Germinal center (tissue), 1 donor: ENCODE measurements at places on chromosomes 7 and 10.
A peak's percentile ranks its signal among the peaks of the same experiment; 100 is the strongest.

- no peak for DNase-seq
These were observed 157.1 kb upstream of the CHST15 start for GRCh38 chr10:124250506-124250905.

- no peak for DNase-seq
These were observed 21.8 kb downstream of the AKR1E2 start for GRCh38 chr10:4847561-4848355.

- no peak for DNase-seq
These were observed 68.4 kb downstream of the CDHR3 start for GRCh38 chr7:106031300-106032035.

- DNase-seq: no peak
These were observed 31.8 kb downstream of the WNT16 start for GRCh38 chr7:121360564-121360963.

- no peak for DNase-seq
These were observed 8.3 kb downstream of the COBL start for GRCh38 chr7:51308265-51308664.

DNA sequence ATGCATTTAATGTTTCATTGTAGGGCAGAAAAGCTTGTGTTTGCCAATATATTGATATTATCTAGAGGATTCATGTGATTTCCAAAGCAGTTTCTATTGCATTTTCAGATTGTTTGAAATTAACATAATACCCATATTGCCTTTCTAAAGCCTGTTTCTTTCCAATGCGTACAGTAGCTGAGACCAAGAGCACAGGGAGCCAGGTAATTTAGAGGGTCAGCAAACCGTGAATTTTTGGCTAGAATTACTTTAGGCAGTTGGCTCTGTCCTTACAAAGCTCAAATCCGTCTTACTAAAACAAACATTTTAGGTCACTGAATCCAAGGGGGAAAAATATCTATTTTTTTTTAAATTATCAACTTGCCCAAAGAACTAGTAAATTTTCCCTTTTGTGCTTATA is 604.9 kb upstream of the ADARB2 start:
- no peak for DNase-seq

- no peak for DNase-seq
These were observed 33.8 kb upstream of the ZFAND2A start for GRCh38 chr7:1193593-1194424.

DNA sequence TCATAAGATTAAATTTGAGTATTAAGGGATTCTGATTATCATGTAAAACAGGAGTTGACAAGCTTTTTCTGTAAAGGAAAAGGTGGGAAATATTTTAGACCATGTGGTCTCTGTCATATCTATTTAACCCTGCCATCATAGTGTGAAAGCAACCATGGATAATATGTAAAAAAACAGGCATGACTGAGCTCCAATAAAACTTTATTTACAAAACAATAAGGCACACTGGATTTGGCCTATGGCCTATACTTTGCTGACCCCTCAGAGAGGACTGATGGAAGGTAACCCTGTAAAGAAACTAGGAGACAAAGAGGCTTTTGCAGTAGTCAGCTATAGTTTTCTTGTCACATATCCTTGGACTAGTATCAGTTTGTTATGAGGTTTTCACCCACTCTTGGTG is 130.5 kb upstream of the CDK13 start:
- DNase-seq: no peak

GRCh38 chr7:155810770-155811559 is 1.3 kb downstream of the SHH start:
- DNase-seq: no peak

GRCh38 chr7:137772316-137772715 is 74.5 kb downstream of the DGKI start:
- no peak for DNase-seq

- no peak for DNase-seq
These were observed 11.0 kb upstream of the ZNF273 start for GRCh38 chr7:64892116-64892515.

GRCh38 chr10:124332426-124332825 is 86.3 kb downstream of the OAT start:
- no peak for DNase-seq

DNA sequence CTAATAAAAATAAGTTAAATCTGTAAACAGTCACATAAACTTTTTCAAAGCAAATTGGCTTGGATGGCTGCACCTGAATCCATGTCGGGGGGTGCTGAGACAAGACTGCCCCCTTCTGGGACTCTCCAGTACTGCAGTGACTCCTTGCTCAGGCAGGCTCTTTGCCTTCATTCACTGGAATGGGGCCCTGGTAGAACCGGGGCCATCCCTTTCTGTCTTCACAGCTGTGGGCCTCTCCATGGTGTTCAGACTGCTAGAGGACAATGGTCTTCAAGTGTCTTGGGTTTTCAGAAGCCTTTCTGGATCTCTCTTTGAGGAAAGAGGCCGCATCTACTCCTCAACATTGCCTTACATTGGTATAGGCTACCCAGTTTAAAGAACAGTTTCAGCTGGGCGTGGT is 16.1 kb upstream of the IMPDH1 start:
- peak; percentile 70 for DNase-seq

- no peak for DNase-seq
These were observed 41.7 kb upstream of the DUSP5 start for GRCh38 chr10:110456046-110456445.

DNA sequence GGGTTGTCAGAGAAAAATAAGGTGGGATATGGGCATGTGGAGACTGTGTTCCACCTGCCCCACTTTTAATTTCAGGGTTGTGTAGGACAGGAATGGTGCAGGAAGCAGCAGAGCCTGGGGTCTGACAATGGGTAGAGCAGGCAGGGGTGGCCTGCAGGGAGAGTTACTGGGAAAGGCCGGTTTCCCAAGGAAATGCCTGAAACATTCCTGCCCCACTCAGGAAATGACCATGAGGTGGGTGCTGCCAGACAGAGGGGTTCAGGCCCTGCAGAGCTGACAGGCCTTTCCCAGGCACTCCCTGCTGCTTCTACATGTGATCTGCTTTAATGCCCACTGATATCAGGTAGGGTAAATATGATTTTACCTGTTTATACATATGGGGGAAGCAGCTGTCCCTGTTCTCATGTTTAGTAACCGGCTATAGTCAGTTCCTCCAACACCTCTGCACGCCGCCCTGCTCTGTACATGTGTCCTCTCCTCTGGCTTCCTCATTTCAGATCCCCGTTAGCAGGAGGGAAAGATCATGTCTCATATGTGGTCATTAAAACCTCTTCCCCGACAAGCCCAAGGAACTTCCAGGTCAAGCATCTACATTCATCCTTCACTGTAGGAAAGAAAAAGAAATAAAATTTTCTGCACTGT is 118.6 kb upstream of the PRSS58 start:
- no peak for DNase-seq

DNA sequence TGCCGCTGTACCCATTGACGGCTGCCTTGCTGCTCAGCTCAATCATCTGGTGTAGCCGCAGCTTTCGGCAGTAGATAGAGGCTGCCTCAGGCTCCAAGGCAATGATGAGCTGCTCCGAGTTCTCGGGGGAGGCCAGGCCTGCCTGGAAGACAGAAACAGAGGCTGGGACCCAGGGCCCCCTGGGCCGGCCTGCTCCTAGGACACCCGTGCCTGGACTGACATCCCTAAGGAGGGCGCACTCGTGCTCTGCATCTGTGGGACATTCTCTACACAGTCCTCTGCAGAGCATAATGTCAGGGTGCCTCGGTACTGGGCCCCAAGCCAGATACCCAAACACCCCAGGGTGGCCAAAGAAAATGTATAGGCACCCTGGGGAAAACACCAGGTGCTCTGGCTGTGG is 58.5 kb downstream of the HSPA12A start:
- no peak for DNase-seq

DNA sequence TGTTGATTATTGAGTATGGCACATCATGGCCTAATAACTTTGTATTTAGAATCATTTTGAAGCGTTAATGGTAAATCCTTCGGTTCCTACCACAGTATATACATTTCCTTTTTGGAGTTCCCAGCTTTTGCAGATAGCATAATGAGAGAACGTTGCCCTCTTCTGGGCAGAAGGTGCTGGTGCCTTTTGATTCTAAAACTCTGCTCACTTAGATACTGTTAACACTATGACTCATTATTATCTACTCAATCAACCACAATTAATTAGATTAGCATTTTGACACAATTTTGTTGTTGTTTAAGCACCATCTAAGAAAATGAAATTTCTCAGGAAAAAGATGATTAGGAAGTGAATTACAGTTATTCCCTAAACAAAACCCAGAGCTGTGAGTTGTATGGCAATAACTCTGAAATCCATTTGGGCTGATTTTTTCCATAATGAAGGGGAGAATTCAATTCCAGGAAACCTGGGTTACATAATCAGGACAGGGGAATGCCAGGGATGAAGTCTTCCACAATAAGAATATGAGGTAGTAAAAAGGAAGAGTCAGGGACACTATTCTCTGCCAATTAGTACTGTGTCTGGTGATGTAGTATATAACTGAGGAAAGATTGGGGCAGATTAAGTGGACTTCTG is 11.5 kb upstream of the DLD start:
- peak; percentile 31 for DNase-seq

GRCh38 chr7:139991269-139991666 is 71.5 kb downstream of the PARP12 start:
- no peak for DNase-seq

GRCh38 chr10:71569775-71570588 is 149.6 kb downstream of the C10orf105 start:
- peak; percentile 72 for DNase-seq

GRCh38 chr10:22468570-22469320 is 123.4 kb downstream of the SPAG6 start:
- DNase-seq: no peak

GRCh38 chr7:108247614-108248013 is 117.5 kb upstream of the LAMB4 start:
- no peak for DNase-seq

DNA sequence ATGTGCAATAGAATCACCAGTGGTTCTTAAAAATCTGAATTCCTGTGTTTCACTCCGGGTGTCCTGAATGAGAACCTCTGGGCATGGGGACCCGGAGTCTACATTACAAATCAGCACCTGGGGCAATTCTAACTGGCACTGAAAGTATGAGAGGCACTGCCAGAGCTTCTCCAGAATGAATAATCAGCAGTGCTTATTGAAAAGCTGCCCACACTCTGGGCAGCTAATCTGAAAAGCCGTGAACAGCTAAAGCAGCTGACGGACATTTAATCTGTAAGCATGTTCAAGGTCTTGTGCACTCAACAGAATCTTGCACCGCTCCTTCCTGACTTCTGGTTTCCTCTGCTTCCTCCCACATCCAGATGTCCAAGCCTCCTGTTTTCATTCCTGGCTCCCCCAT is 113.3 kb upstream of the KIF5B start:
- DNase-seq: no peak

GRCh38 chr10:95201736-95202135 is 7.7 kb downstream of the ACSM6 start:
- DNase-seq: no peak

DNA sequence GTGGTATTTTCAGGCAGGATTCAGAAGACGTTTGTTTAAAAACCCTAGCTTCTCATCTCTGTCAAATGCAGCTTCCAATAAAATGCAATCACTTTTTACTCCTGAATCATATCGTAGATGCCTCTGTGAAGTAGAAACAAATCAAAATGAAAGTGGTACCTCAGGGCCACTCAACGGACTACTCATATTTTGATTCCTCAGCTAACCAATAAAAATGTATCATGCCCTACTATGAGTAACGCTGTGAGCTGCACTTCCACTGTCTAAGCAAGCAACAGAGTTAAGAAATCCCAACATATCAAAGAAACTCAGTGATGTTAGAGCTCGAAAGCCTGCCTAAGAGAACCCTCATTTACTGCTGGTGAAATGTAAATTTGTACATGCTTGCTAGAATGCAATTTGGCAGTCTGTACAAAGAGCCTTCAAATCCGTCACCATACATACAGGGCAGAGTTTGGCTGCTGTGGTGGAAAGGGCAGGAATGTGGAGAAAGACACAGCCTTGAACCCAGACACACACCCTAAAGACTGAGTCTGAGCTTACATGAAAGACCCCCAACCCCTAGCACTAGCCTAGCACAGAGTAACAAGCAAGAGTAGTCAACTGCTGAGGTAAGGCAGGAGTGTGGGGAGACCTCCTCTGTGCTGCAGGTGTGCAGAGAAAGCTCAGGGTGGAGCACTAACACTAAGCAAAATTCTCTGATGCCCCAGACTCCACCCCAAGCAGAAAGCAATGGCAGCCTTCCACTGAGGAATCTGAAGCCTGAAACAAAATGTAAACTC is 151.5 kb downstream of the ANK3 start:
- peak; percentile 70 for DNase-seq

DNA sequence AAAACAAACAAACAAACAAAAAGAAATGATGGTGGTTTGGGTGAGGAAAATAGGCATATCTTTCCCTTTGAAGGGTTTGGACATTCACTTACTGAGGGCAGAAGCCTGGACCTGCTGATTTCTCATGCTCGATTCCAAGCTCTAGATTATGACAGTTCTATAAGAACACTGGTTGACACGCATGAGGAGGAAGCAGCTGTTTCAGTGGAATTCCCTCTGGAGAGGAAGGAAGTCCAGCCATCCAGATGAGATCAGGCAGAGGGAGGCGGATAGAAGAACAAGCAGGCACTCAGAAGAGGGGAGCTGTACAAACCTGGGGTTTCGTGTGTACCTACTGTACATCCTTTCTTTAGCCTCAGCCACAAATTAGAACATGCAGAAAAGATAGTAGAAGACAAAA is 691.9 kb downstream of the INHBA start:
- no peak for DNase-seq

- no peak for DNase-seq
These were observed 92.7 kb downstream of the RSU1 start for GRCh38 chr10:16724509-16724908.

DNA sequence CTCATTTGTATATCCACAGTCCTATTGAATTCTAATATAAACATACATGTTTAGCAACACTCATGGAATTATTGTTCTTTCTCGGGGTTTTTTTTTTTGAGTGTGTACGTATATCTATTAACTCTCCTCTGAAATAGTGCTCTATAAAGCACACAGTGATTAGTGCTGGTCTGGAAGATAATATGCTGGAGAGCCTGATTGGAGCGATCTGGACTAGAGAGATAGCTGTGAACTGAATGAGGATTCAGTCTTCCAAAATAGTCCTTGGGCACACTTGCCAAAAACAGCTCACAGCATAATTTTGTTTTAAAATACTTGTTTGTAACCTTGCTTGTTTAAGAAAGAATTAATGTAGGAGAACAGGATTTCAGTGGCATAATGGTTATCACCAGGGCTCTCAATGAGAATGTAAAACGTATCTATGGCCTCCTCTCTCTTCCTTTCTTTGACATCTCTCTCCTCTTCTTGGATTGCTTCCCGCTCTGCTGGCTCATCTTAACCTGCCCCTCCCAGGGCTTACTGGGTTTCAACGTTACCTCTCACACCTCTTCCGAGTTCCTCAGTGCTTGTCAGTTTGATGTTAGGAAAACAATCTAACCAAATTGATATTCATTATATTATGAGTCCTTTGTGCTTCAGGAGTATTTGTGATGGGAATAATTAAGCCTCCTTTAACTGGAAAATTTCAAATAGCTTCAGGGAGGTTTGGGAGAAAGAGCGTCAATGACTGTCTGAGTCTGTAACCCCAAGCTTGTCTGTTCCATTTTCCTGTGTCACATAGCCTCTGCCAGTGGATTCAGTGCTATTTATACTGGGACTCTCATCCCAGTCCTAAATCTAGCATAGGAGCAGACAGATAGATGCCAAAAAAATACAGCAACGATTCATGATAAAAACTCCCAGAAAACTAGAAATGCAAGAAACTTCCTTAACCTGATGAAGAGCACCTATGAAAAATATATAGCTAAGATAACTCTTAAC is 16.2 kb upstream of the AGK start:
- no peak for DNase-seq
